Gastrocnemius medialis (tissue), 4 donors: ENCODE measurements at places on chromosomes 1 and 21.

- peak; percentile 81 for DNase-seq
Measured at GRCh38 chr1:230186003-230186863, 119.2 kb downstream of the GALNT2 start.

DNA sequence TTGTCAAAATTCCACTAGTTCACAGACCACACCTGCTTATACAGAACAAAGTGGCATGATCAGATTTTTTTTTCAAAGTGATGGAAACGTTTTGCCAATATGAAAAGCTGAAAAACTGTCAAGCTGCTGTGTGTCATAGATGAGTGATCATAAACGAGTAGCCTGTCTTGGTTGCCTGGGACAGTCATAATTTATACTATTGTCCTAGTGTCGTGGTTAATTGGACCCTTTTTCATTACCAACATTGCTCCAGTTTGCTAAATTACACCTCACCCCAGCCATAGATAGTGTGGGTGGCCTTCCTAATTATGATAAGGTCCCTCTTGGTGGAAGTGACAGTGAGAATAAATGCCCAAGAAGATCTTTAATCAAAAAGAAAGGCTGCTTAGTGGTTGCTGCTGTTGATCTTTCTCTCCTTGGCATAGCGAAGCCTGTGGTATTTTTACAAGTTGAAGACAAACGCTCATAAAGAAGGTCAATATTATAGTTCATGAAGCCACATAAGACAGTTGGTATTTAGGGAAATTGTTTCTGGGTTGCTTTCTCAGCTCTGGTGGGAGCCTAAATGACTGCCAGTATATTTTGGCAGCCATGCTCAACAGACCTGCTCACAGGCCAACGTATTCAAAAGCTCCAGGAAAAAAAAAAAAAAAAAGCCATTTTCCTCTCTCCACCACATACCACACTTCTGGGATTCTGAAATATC is 478.1 kb downstream of the PLA2G4A start:
- no peak for DNase-seq

DNA sequence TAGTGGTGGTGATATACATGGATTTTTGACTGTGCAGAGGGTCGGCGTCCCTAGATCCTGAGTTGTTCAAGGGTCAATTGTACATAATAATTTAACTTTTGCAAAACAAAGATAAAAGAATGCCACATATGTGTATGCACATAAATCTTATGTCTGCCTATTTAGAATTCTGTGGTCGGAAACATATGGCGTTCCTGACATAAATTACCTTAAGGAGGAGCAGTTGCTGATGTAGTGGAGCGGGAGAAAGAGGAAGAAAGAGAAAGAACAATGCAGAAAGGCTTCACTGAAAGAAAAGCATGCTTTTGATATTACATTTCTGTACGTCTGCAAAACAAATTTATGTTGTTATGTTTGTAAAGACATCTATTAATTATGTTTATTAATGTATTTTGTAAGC is 40.0 kb downstream of the S1PR1 start:
- DNase-seq: no peak

DNA sequence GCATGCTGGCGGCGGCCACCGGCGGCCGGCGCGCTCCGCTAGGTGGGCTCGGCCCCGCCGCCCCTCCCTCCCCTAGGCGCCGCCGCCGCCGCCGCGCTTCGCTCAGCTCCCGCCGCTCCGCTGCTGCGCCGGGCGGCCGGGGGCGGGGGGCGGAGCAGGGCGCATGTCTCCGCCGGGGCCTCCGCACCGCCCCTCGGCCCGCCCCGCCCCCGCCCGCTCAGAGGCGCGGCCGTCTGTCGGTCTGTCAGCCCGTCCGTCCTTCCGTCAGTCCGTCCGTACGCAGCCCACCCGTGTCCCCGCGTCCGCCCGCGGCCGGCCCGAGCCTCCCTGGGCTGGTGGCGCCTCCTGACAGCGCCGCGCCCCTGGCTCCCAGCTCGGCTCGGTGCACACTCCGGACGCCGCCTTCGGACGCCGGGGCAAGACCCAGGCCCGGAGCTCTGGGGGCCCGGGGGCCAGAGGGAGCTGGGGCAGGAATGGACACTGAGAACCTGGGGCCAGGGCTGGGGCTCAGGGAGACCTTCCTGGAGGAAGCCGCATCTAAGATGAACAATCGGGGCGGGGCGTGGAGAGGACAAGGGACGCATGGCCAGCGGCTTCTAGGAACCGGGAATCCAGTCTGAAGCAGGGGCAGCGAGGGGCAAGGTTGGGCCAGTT is at the start of gene GPR153:
Gene GPR153 (minus strand): TSS at position 138 of the 654 bp plus-strand sequence. CDS start 6,193 bp downstream, outside the sequence.
- DNase-seq: no peak

DNA sequence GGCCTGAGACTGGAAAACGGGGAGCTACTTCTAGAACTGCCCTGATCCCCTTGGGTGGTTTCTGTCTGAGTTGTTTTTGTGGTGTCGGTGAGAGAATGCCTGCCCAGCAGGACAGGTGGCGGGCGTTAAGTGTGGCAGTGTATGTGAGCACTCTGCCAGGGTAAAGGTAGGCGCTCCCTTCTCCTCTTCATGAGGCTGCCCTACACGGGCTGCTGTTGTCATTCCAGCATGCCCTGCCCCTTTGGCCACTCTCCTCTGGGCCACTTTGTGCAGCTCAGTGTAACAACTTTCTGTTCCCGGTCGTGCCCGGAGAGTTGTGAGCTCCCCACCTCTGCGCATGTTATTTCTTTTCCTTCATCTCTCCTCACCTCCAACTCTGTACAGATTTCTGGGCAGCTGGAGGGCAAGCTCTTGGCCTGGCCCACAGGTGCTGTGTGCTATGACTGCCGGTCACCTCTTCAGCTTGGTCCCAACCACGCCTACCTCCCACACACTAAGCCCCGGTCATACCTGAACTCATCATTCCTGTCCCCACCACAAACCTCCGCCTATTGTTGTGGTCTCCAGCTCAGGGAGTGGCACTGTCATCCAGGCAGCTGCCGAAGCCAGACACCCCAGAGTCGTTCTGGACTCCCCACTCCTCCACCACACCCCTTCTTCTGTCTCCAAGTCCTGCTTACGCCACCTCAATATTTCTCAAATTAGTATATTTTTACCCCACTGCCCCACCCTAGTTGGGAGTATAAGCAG is 69.0 kb downstream of the GADD45A start:
- DNase-seq: peak; percentile 13
